ENCODE measurements at places on chromosomes 16 and 17.

DNA sequence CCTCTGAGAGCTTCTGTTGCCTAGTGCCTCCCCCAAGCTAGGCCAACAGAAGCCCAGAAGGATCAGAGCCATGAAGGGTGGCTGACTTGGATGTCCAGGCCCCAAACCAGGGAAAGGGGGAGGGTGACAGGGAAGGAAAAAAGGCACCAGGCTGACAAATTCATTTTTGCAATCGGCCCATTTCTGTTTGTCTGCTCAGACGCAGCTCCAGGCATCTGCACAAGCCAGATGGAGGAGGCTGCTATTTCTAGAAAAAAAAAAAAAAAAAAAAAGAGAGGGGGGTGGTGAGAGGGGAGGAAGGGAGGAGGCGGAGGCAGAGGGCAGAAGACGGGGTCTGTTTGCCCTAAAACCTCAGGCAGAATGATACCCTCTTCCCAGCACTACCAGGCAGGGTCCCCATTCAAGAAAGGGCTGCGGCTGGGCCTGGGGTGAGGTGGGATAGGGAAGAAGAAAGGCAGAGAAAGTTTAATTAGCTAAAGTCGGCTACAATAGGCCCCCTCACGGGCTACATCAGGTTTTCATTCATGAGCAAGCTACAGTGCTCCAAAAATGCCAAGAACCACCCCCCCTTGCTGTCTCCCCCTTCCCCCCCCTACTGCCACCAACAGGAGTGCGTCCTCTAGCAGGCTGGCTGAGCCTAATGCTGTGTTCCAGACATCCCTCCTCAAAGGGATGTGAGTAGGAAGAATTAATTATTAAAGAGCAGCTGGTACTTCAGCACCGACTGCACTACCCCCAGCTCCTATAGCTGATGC, 2.4 kb downstream of the HDAC5 start:
- no peaks in the 10 kb centered on the region for H3K27me3 ChIP-seq
- no peak for DNase-seq
- no peak overlapping the region for H3K4me3 ChIP-seq
- peaks cover 8% of the 10 kb centered on the region for H3K36me3 ChIP-seq
- peaks cover 33% of the 10 kb centered on the region for H3K4me1 ChIP-seq

DNA sequence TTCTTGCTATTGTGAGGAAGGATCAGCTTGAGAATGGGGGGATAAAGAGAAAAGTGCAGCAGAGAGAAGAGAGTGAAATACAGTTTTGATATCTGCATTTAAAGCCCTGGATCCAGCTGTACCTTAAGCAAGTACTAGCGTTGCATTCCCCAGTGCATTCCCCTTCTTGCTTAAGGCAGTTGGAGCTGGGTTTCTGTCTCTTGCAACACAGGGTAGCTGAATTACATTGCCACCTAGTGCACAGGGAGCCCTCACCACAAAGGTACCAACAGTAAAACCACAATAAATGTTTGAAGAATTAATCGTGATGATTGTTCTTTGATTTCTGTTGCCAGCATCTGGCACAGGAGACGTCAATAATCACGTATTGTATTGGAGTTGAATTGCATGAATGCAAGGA, 588.7 kb downstream of the RBFOX1 start:
- no peaks in the 10 kb centered on the region for H3K36me3 ChIP-seq
- no peaks in the 10 kb centered on the region for H3K27me3 ChIP-seq
- H3K4me3 ChIP-seq = no peak overlapping the region
- DNase-seq = no peak

DNA sequence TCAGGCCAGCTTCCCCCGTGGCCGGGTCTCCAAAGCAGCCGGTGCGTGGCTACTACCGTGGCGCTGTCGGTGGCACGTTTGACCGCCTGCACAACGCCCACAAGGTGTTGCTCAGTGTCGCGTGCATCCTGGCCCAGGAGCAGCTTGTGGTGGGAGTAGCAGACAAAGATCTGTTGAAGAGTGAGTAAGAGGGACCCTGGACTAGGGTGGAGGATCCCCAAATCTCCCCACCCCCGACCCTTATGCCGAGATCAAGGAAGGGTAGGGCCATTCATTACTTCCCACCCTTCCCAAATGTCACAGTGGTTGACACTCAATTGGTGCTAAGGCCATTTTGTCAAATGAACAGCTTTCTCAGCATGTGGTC, 1.2 kb downstream of the COASY start:
- no peaks in the 10 kb centered on the region for H3K27me3 ChIP-seq
- H3K27ac ChIP-seq = no peak overlapping the region
- peak overlapping the region; percentile 95 for H3K4me3 ChIP-seq
- H3K4me1 ChIP-seq = peaks cover 19% of the 10 kb centered on the region

- no peak overlapping the region for H3K27ac ChIP-seq
- H3K4me3 ChIP-seq = no peak overlapping the region
- H3K4me1 ChIP-seq = no peaks in the 10 kb centered on the region
- no peaks in the 10 kb centered on the region for H3K36me3 ChIP-seq
These were observed 10.5 kb upstream of the RBFOX3 start for GRCh38 chr17:79621151-79621943.

- no peaks in the 10 kb centered on the region for H3K27me3 ChIP-seq
- no peaks in the 10 kb centered on the region for H3K4me1 ChIP-seq
- H3K4me3 ChIP-seq = no peak overlapping the region
- H3K36me3 ChIP-seq = no peaks in the 10 kb centered on the region
These were observed 208.1 kb downstream of the ABCC12 start for GRCh38 chr16:47947723-47948122.

Measured in heart left ventricle (tissue), 16 donors.